B cell (primary cell): ENCODE measurements at places on chromosomes 3 and 15.

GRCh38 chr3:135487261-135487660 is 478.3 kb upstream of the PPP2R3A start:
- no peaks in the 10 kb centered on the region for H3K27me3 ChIP-seq
- no peaks in the 10 kb centered on the region for H3K36me3 ChIP-seq
- H3K4me3 ChIP-seq: no peak overlapping the region

DNA sequence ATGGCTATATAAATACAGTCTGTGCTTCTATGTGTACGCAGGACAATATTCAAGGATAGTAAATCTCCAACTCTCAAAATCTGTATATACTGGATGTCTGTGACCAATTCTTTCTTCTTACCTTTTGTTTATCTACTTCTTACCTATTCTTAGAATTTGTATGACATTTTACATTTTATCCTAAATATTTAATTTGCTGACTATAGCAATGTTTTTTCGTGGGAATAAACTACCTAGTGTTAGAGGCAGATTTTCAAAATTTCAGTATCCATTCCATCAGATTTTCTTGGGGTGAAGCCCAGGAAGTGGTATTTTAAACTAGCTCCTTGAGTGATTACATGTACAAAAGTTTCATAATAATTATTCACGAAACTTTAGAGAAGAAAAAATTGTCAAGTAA is 334.5 kb upstream of the BCHE start:
- no peaks in the 10 kb centered on the region for H3K27me3 ChIP-seq
- no peak overlapping the region for H3K27ac ChIP-seq
- H3K4me3 ChIP-seq: no peak overlapping the region

- H3K36me3 ChIP-seq: no peaks in the 10 kb centered on the region
- H3K27me3 ChIP-seq: no peaks in the 10 kb centered on the region
- no peaks in the 10 kb centered on the region for H3K4me1 ChIP-seq
Observed at GRCh38 chr3:189772584-189772983, 141.4 kb downstream of the TP63 start.

- H3K27me3 ChIP-seq: no peaks in the 10 kb centered on the region
- H3K27ac ChIP-seq: no peak overlapping the region
- H3K36me3 ChIP-seq: peaks cover 3% of the 10 kb centered on the region
- no peak overlapping the region for H3K4me3 ChIP-seq
- no peak for DNase-seq
Observed at GRCh38 chr3:45406772-45407171, 18.4 kb downstream of the LARS2 start.

- H3K4me1 ChIP-seq: no peaks in the 10 kb centered on the region
- DNase-seq: no peak
- no peak overlapping the region for H3K4me3 ChIP-seq
Observed at GRCh38 chr3:195587824-195588223, 4.1 kb upstream of the APOD start.

DNA sequence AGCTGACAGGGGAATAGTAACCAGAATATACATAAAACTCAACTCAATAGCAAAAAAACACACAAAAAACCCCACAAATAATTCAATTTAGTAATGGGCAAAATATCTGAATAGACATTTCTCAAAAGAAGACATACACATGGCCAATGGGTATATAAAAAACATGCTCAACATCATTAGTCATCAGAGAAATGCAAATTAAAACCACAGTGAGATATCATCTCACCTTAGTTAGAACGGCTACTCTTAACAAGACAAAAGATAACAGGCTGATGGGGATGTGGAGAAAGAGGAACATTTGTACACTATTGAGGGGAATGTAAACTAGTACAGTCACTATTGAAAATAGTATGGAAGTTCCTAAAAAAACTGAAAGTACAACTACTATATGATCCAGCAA is 678.6 kb downstream of the MECOM start:
- no peaks in the 10 kb centered on the region for H3K36me3 ChIP-seq
- no peak overlapping the region for H3K27ac ChIP-seq
- H3K4me1 ChIP-seq: no peaks in the 10 kb centered on the region
- no peaks in the 10 kb centered on the region for H3K27me3 ChIP-seq

DNA sequence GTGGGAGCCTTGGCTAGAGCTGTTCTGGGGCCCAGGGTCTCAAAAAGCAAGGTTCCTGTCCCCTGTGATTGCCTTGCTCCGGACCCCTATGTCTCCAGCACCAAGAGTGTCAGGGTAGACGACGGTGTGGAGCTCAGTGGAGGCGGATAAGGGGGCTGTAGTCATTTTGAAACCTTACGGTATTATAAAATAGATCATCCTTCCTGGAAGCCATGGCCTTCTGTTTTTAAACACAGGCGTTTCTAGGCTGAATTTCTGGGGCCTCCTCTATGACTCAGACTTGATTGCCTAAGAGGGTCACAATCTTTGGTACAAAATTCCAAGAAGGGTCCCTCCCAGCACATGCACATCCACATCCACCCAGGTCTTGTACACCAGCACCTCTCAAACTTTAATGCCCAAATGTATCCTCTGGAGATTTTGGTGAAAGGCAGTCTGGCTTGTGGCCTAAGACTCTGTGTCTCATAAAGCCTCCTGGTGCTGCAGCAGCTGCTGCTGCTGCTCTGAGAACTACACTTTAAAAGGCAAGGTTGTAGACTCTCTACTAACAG is 70.5 kb upstream of the XCR1 start:
- peak overlapping the region; percentile 30 for H3K27ac ChIP-seq
- H3K4me3 ChIP-seq: peak overlapping the region; percentile 37
- H3K36me3 ChIP-seq: no peaks in the 10 kb centered on the region
- H3K27me3 ChIP-seq: no peaks in the 10 kb centered on the region
- peak; percentile 44 for DNase-seq

DNA sequence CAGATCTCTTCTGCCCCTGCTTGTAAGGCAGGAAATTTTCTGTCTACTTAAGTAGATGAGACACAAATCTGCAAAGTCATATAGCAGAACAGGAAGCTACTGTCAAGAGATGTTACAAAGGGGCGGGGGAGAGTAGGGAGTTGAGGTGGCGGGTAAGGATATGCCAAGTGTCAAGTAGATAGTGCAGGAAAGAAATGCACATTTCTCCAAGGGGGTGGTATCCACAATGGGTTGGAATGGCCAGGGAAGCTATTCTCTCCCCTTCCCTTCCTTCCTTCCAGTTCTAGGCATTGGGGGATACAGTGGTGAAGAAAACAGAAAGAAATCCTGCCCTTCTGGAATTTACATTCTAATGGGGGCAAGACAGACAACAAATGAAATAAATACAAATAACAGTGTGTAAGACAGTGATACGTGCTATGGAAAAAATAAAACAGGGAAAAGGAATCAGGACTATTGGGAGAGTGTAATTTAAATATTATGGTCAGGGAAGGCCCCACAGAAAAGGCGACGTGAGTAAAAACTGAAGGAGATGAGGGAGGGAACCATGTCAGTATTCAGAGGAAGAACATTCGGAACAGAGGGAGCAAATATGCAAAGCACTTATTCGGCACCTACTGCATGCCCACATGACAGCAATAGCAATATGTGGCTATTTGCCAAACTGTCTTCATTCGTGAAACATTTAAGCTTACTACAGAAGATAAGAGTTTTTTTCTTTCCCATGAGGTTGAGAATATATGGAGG is 42.8 kb upstream of the RNU6-1 start:
- peaks cover 11% of the 10 kb centered on the region for H3K4me1 ChIP-seq
- no peak overlapping the region for H3K27ac ChIP-seq
- H3K4me3 ChIP-seq: no peak overlapping the region
- H3K27me3 ChIP-seq: no peaks in the 10 kb centered on the region

- H3K4me3 ChIP-seq: no peak overlapping the region
- no peak overlapping the region for H3K27ac ChIP-seq
- no peaks in the 10 kb centered on the region for H3K4me1 ChIP-seq
- DNase-seq: no peak
Observed at GRCh38 chr3:171155122-171155700, 128.7 kb upstream of the SLC2A2 start.

DNA sequence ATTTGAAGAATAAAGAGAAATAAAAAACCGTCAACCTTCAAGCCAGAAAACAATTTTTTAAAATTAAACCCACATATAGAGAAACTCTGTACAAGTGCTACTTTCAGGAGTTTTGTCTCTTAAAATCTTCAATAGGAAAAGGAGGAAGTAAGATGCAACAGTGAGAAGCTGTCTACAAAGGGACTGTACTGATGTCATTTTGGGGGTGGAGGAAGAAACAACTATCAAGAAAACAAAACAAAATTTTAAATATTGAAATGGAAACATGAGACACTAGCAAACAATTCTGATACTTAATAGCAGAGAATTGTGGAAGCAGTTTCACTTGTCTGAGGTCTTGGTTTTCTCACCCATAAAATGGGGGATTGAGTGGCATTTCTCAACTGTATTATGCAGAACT is 84.4 kb downstream of the SLMAP start:
- no peaks in the 10 kb centered on the region for H3K27me3 ChIP-seq
- H3K36me3 ChIP-seq: no peaks in the 10 kb centered on the region
- DNase-seq: peak; percentile 11
- no peak overlapping the region for H3K4me3 ChIP-seq
- H3K27ac ChIP-seq: peak overlapping the region; percentile 27

DNA sequence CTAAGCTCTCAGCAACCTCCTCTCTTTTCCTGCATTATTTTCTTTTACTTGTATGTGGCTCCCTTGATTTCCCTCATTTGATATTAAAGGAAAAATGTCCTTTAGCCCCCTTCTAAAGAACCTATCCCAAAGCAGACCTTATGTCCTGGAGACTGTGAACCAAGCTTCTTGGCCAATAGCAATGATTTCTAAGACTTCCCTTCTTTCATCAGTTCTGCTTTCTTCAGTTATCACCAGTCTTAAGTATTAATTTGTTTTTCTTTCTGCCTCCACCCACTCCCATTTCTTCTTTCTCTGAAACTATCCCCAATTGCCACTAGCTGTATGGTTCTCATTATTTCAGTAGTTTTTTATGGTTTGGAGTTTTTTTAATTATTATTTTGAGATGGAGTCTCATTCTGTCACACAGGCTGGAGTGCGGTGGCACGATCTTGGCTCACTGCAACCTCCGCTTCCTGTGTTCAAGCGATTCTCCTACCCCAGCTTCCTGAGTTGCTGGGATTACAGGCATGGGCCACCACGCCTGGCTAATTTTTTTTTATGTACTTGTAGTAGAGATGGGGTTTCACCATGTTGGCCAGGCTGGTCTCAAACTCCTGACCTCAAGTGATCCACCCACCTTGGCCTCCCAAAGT is 12.1 kb downstream of the TMOD3 start:
- H3K27ac ChIP-seq: no peak overlapping the region
- H3K4me3 ChIP-seq: no peak overlapping the region
- H3K4me1 ChIP-seq: peaks cover 45% of the 10 kb centered on the region
- no peaks in the 10 kb centered on the region for H3K27me3 ChIP-seq
- no peaks in the 10 kb centered on the region for H3K36me3 ChIP-seq

DNA sequence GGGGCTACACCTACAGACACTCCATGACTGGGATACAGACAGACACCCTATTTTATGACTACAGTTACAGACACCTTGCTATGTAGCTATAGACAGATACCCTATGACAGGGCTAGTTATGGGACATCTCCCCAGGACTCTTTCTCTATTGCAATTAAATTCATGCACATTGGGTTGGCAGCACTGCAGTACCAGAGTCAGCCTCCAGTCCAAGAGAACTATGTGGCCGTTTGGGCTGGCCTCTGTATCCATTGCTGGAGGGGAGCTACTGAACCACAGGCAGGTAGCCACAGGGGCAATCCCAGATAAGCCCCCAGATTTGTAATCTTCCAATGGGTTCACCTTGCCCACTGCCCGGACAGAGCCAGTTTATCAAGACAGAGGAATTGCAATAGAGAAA is 108.4 kb upstream of the SPATA16 start:
- no peak overlapping the region for H3K4me3 ChIP-seq
- no peaks in the 10 kb centered on the region for H3K27me3 ChIP-seq
- H3K27ac ChIP-seq: no peak overlapping the region
- H3K4me1 ChIP-seq: no peaks in the 10 kb centered on the region
- no peak for DNase-seq

GRCh38 chr15:51493892-51494291 is 128.7 kb downstream of the DMXL2 start:
- H3K36me3 ChIP-seq: no peaks in the 10 kb centered on the region
- H3K4me3 ChIP-seq: no peak overlapping the region
- no peak overlapping the region for H3K27ac ChIP-seq

DNA sequence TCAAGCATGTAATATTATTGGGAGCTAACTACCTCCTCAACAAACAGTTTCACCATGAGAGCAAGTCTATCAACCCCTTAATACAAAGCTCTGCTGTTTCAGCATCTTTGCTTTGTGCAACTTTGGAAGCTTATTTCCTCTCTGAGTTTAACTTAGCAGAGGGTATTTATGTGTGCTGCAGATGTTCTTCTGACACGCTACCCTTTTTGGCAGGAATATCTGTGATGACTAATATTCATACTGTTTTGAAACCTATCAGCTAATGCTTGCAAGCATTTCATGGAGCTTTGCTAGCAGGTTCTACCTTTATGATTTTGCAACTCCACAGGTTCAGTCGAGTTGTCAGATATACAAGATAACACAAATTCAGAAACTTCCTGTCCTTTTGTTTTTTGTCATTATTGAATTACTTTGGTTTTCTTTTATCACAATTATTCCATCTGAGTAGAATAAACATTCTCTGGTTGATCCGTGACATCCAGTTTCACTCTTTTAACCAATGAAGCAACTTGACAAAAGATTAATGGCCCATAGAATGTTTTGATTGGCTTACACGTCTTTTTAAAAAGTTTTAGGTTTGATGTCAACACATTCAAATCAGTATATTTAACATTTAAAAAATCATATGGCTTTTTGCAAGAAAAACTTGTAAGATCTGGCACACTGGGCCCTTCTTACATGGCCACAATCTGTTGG is 1.7 kb upstream of the SLC9A9 start:
- no peaks in the 10 kb centered on the region for H3K27me3 ChIP-seq
- H3K36me3 ChIP-seq: no peaks in the 10 kb centered on the region
- H3K27ac ChIP-seq: no peak overlapping the region
- H3K4me3 ChIP-seq: no peak overlapping the region
- H3K4me1 ChIP-seq: peaks cover 15% of the 10 kb centered on the region
- no peak for DNase-seq

- H3K4me3 ChIP-seq: no peak overlapping the region
- peaks cover 17% of the 10 kb centered on the region for H3K27me3 ChIP-seq
Observed at GRCh38 chr15:63374686-63375520, 6.7 kb downstream of the CA12 start.

- no peaks in the 10 kb centered on the region for H3K36me3 ChIP-seq
- no peak overlapping the region for H3K4me3 ChIP-seq
- H3K27me3 ChIP-seq: no peaks in the 10 kb centered on the region
- no peak for DNase-seq
- no peak overlapping the region for H3K27ac ChIP-seq
Observed at GRCh38 chr3:112384769-112385168, 51.8 kb downstream of the CD200 start.

GRCh38 chr15:99017322-99017701 is 9.7 kb upstream of the PGPEP1L start:
- H3K4me3 ChIP-seq: no peak overlapping the region
- H3K27ac ChIP-seq: no peak overlapping the region
- DNase-seq: no peak
- H3K36me3 ChIP-seq: no peaks in the 10 kb centered on the region
- H3K27me3 ChIP-seq: peaks cover 10% of the 10 kb centered on the region

DNA sequence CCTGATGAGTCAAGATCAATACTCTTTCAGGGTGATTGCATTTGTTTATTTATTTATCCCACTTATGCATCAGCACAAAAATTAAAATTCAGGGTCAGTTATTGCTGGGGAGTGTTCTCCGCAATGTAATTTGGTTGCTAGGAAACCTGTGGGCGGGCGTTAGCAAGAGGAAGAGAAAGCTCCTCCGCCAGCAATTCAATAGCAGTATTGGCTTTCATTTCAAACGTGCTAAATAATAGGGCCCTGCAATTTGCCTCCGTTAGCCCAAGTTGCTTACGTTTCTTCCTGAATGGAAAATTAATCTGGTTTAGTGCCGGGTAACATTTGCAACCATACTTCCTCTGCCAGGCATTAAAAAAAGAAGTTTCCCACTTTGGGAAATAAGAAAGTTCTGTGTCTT is 35.5 kb upstream of the PLCL2 start:
- peak overlapping the region; percentile 57 for H3K4me3 ChIP-seq
- DNase-seq: peak; percentile 86
- H3K36me3 ChIP-seq: no peaks in the 10 kb centered on the region
- peaks cover 25% of the 10 kb centered on the region for H3K4me1 ChIP-seq
- peak overlapping the region; percentile 29 for H3K27ac ChIP-seq
